ENCODE measurements at places on chromosomes 13 and 19.

DNA sequence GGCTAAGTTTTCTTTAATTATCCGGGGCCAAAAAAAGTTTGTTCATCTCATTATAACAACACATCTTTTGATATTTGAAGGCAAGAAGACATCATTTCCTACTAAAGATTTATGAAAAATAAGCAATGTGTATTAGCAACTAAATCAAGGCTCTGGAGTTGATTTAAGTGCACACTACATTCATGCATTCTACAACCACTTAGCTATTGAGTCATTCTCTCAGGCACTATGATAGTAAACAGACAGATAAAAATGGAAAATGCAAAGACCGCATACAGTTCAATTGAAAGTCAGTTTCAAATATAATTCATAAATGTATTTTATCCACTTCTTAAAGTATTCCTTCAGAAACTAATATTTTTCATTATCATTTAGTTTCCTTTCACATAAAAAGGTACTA, 1395.2 kb downstream of the PCDH9 start:
- no peak for DNase-seq

DNA sequence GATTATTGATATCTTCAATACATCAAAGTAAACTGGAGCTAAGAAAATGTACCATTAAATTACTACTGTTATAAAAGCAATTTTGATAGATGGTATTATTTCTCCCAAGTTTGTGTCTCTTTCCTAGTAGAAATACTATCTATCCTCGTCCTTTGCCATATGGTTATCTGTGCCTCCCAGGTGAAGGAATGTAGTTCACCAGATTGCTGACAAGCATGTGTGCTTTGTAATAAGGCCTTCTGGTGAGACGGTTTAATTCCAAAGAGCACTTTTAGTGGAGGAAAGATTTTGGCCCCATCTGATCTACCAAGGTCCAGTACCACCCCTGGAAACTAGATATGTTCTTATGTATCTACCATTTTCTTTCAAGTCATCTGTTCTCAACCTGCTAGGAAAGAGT, 243.6 kb downstream of the DLEU7 start:
- DNase-seq: no peak

GRCh38 chr13:28435917-28436316, 59.0 kb downstream of the FLT1 start:
- no peak for DNase-seq

DNA sequence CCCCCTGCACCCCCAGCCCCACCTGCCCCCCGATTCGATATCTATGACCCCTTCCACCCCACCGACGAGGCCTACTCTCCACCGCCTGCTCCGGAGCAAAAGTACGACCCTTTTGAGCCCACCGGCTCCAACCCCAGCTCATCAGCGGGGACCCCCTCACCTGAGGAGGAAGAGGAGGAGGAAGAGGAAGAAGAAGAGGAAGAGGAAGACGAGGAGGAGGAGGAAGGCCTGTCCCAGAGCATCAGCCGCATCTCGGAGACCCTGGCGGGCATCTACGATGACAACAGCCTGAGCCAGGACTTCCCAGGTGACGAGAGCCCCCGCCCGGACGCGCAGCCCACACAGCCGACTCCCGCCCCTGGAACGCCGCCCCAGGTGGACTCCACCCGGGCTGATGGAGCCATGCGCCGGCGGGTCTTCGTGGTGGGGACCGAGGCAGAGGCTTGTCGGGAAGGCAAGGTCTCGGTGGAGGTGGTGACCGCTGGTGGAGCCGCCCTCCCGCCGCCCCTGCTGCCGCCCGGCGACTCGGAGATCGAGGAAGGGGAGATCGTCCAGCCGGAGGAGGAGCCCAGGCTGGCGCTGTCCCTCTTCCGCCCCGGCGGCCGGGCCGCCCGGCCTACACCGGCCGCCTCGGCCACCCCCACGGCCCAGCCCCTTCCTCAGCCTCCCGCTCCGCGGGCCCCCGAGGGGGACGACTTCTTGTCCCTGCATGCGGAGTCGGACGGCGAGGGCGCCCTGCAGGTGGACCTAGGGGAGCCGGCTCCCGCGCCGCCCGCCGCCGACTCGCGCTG, 9.2 kb downstream of the SCAF1 start:
- no peak for DNase-seq

GRCh38 chr19:12983091-12983490, 12.2 kb upstream of the NFIX start:
- DNase-seq: no peak

GRCh38 chr13:40407567-40407966, 258.9 kb downstream of the FOXO1 start:
- DNase-seq: no peak

- DNase-seq: no peak
Observed at GRCh38 chr13:79311386-79311785, 94.7 kb downstream of the RBM26 start.

- DNase-seq: no peak
Observed at GRCh38 chr19:6464070-6464873, at the start of gene CRB3. CRB3 (plus strand) TSS chr19:6464271; CDS start chr19:6464702, 431 bp downstream.

DNA sequence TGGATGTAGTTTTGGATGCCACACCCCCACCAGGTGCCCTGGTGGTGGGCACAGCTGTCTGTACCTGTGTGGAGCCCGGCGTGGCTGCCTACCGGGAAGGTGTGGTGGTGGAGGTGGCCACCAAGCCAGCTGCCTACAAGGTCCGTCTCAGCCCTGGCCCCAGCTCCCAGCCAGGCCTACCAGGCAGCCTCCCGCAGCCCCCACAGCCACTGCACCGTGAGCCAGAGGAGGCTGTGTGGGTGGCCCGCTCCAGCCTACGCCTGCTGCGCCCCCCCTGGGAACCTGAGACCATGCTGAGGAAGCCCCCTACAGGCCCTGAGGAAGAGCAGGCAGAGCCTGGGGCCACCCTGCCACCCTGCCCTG, 3.5 kb downstream of the CIC start:
- no peak for DNase-seq

DNA sequence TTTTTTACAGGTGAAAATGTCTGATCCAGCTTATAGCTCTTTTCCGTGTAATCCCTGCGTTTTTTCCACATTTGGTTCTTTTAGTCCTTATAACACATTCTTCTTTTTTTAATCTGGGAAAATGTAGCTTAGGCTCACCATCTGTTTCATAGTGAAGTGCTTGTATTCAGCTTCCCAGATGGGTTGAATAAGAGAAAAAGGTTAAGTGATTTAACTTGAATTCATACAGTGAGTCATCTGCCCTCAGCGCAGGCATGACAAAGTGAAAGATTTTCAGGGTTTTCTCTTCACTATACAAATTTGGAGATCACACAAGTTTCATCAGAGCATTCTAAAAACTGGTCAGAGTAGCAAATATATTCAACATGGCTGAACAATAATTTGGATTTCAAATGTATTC, 224.8 kb downstream of the SPRY2 start:
- DNase-seq: no peak

DNA sequence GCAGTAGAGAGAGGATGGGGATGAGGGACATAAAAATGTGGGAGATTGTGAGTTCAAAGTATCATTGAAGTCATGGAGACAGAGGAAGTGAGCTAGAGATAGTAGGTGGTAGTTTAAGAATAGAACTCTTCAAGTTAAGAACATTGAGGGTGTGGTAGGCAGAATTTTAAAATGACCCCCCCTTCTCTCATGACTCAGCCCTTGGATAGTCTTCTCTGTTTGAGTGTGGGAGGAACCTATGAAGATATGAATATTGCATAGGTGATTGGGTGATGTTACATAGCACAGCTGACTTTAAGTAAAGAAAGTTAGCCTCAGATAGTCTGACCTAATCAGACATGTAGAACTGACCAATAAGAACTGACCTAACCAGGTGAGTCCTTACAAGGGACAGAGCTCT, 418.6 kb downstream of the FOXO1 start:
- no peak for DNase-seq

- peak; percentile 42 for DNase-seq
Observed at GRCh38 chr19:23698711-23699520, 11.9 kb upstream of the ZNF675 start.

DNA sequence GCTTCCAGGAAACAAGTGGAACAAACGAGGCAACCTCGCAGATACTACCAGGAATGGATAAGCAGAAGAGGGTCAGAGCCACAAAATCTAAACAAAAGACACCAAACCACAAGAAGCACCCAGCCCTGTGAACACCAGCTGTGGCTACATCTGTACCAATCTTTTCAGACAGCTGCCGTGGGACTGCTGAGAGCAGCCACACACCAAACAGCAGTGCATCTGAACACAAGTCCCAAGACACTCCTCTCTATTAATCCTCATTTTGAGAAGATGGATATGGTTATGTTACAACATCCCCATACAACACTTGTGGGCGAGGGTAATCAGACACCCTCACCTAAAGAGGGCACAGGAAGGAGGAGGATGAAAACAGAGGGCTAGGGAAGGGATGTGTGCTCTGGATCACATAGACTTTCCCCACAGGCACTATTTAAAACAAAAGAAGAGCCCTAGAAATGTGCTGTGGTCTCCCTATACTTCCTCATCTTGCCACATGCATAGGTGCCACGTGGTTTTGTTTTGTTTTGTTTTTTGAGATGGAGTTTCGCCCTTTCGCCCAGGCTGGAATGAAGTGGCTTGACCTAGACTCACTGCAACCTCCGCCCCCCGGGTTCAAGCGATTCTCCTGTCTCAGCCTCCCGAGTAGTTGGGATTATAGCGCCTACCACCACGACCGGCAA, 41.6 kb upstream of the ZNF14 start:
- DNase-seq: no peak

- no peak for DNase-seq
Observed at GRCh38 chr19:1356508-1356865, 27.2 kb upstream of the NDUFS7 start.

GRCh38 chr13:51147732-51148131, 36.7 kb upstream of the C13orf42 start:
- no peak for DNase-seq

GRCh38 chr19:45087531-45087930, 5.4 kb upstream of the PPP1R37 start:
- DNase-seq: no peak

DNA sequence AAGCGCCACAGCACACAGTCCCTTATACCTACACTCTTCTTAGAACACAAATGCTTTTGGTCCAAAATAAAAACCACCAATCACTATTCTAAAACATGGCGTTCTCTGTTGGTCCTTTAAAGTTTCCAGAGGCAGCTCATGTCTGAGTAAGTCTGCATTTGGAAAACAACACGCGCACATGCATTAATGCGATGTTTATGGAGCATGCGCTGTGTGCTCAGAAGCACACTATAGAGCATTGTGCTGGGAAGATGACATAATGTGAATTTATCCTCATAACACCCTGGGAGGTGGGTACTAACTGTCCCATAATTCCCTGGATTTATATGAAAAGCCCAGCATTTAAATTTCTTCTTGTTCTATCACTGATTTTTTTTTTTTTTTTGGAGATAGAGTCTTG, 10.7 kb downstream of the ZNF682 start:
- DNase-seq: no peak

GRCh38 chr13:48457578-48458242, 44.8 kb upstream of the LPAR6 start:
- DNase-seq: no peak

- no peak for DNase-seq
Observed at GRCh38 chr13:98900442-98900841, 77.4 kb downstream of the DOCK9 start.

GRCh38 chr19:15419413-15420025, 731 bp upstream of the AKAP8L start:
- no peak for DNase-seq

GRCh38 chr19:49581007-49581508, at the start of gene PRRG2:
PRRG2 (plus strand) TSS chr19:49581316; CDS start chr19:49583220, 1,904 bp downstream.
- DNase-seq: no peak

- DNase-seq: no peak
Observed at GRCh38 chr19:38191747-38192146, 32.3 kb downstream of the DPF1 start.

GRCh38 chr19:6362027-6362350, 658 bp downstream of the CLPP start:
- no peak for DNase-seq

DNA sequence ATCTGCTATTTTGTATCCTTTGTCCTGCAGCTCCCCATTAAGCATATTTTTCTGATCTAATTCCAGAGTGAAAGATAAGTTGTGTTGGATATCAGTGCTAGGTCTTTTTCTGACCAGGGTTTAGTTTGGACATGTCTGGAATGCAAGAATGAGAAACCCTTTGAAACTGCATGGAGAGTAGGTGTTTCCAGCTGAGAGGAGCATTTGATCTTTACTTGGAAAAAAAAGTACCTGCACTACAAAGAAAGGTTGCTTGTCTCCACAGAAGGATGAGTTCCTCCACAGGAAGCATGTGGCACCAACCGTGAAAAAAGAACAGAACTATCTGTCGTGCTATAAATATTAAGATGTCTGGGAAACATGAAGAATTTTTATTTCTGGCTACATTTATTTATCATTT, 36.6 kb upstream of the MED4 start:
- DNase-seq: no peak

GRCh38 chr13:23690668-23691067, 120.5 kb downstream of the TNFRSF19 start:
- no peak for DNase-seq

DNA sequence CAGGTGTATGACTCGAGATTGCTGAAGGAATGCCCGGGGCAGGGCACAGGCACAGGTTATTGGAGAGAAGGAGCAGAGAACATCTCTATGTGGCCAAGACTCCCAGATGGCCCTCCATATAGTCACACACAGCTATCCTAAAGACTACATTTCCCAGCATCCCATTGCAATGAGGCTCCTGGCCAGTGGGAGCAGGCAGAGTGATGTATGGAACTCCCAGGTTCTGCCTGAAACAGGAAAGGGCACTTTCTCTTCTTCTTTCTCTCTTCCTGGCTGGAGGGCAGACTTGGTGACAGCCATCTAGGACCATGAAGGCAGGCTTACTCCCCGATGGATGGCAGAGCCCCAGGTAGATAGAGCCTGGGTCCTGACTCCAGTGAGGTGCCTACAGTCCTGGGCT, 13.5 kb downstream of the PPP1R13L start:
- DNase-seq: peak; percentile 71

- no peak for DNase-seq
Observed at GRCh38 chr13:49450105-49450819, 6.2 kb downstream of the SETDB2 start.

GRCh38 chr19:5911366-5911765, 2.7 kb upstream of the CAPS start:
- DNase-seq: no peak

- DNase-seq: no peak
Observed at GRCh38 chr13:44649104-44649428, 72.9 kb upstream of the TSC22D1 start.

GRCh38 chr13:25169951-25170553, 2.0 kb downstream of the AMER2 start:
- peak; percentile 22 for DNase-seq

- no peak for DNase-seq
Observed at GRCh38 chr13:81138353-81138980, 797.5 kb upstream of the SPRY2 start.

DNA sequence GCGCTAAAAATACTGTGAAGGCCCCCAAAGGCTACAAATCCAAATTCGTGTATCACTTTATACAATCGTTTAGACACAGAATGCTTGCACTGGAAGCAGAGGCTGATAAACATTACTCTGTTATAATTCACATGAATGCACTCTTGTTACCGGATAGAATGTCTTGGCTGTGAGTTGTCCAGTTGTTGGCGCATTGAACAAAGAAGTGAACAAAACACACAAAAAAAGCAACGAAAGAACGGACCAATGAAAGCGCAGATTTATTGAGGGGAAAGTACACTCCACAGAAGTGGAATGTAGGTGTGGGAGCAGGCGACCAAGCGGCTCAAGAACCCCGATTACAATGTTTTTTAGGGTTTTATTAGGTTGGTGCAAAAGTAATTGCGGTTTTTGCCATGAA, 529 bp upstream of the ZNF418 start:
- DNase-seq: no peak

Measured in SK-N-SH (cell line).